Tracheal epithelial cell (primary cell): ENCODE measurements at places on chromosomes 12 and 14. TPM values are rescaled to one million over a fixed set of nuclear protein-coding genes. Genes with fewer than 3 reads are reported as not detected.

SINHCAF gene
- 229 and 342 TPM in 2 replicates for total RNA-seq

TAS2R46 gene
- total RNA-seq, result 0.85 and 0.96 TPM in 2 replicates

CACNA1C gene
- 0.24 TPM in 1 of 2 replicates, not detected in the other for total RNA-seq

KRT75 gene
- 1.1 and 87.0 TPM in 2 replicates for total RNA-seq

SPTB gene
- total RNA-seq, result under 0.01 TPM in 1 of 2 replicates, not detected in the other

ANKLE2 gene
- total RNA-seq, result 55.6 and 113 TPM in 2 replicates

NRIP2 gene
- total RNA-seq, result not detected in 2 replicates

GPR68 gene
- total RNA-seq, result 0.85 and 6.7 TPM in 2 replicates

P2RX2 gene
- not detected in 2 replicates for total RNA-seq

P2RX7 gene
- 0.43 and 0.72 TPM in 2 replicates for total RNA-seq

TAS2R42 gene
- total RNA-seq, result not detected in 2 replicates

CMKLR1 gene
- not detected in 2 replicates for total RNA-seq

KRT73 gene
- not detected in 2 replicates for total RNA-seq

C12orf54 gene
- total RNA-seq, result 3.4 TPM in 1 of 2 replicates, not detected in the other

ALKBH1 gene
- total RNA-seq, result 8.0 and 10.4 TPM in 2 replicates

SMCO2 gene
- total RNA-seq, result 0.43 and 0.48 TPM in 2 replicates

KRT8 gene
- total RNA-seq, result 140 and 289 TPM in 2 replicates

STAB2 gene
- total RNA-seq, result not detected in 2 replicates

FITM1 gene
- under 0.01 and 0.24 TPM in 2 replicates for total RNA-seq

CLEC9A gene
- total RNA-seq, result not detected in 2 replicates

RNASE3 gene
- not detected in 2 replicates for total RNA-seq

EPS8 gene
- 15.2 and 28.1 TPM in 2 replicates for total RNA-seq

ANKRD33 gene
- not detected in 2 replicates for total RNA-seq

FGF23 gene
- not detected in 2 replicates for total RNA-seq

RFX4 gene
- not detected in 2 replicates for total RNA-seq

ACVR1B gene
- total RNA-seq, result 11.1 and 13.0 TPM in 2 replicates

NEUROD4 gene
- not detected in 2 replicates for total RNA-seq

GPHN gene
- total RNA-seq, result 7.2 and 27.7 TPM in 2 replicates

KRT74 gene
- total RNA-seq, result under 0.01 TPM in 1 of 2 replicates, not detected in the other

WSCD2 gene
- not detected in 2 replicates for total RNA-seq

RAB15 gene
- under 0.01 and 2.7 TPM in 2 replicates for total RNA-seq

ATP2B1 gene
- total RNA-seq, result 54.8 and 69.2 TPM in 2 replicates

LRTM2 gene
- total RNA-seq, result not detected in 2 replicates

ETNK1 gene
- 12.0 and 19.8 TPM in 2 replicates for total RNA-seq

SLC17A8 gene
- total RNA-seq, result not detected in 2 replicates

HOXC5 gene
- total RNA-seq, result not detected in 2 replicates

TRIP11 gene
- total RNA-seq, result 22.7 and 31.3 TPM in 2 replicates
